ENCODE measurements at places on chromosomes 6 and 20. TPM values are rescaled to one million over a fixed set of nuclear protein-coding genes. Genes with fewer than 3 reads are reported as not detected.

Gene SLC22A23
- 11.9 TPM for total RNA-seq

Gene SLPI
- 273 TPM for total RNA-seq

Gene GPX5
- total RNA-seq, result not detected

Gene SAPCD1
- total RNA-seq, result 5.1 TPM

Gene HSPA12B
- not detected for total RNA-seq

Gene MTFR2
- 6.0 TPM for total RNA-seq

Gene C6orf58
- total RNA-seq, result not detected

Gene KCNK16
- not detected for total RNA-seq
